ENCODE measurements at places on chromosomes 3 and 15.

DNA sequence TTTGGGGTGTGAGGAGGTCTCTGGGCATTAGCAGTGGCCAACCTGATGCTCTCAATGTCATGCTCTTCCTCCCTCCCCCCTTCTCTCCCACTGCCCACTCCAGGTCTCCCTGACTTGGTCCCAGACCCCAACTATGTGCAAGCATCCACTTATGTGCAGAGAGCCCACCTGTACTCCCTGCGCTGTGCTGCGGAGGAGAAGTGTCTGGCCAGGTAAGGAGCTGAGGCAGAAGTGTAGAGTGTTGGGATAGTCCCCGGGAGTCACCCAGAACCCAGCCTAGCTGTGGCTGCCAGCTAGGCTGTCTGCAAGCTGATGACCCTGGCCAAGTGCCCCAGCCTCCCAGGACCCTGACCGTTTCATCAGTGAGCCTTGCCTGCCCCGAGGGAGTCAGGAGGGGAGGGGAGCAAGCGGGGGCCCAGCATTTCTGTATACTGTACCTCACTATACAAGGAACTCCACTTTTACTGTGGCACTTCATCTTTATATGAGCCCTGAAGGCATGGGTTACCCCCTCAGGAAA lies 16.5 kb downstream of the LOXL1 start:
- DNase-seq: no peak

DNA sequence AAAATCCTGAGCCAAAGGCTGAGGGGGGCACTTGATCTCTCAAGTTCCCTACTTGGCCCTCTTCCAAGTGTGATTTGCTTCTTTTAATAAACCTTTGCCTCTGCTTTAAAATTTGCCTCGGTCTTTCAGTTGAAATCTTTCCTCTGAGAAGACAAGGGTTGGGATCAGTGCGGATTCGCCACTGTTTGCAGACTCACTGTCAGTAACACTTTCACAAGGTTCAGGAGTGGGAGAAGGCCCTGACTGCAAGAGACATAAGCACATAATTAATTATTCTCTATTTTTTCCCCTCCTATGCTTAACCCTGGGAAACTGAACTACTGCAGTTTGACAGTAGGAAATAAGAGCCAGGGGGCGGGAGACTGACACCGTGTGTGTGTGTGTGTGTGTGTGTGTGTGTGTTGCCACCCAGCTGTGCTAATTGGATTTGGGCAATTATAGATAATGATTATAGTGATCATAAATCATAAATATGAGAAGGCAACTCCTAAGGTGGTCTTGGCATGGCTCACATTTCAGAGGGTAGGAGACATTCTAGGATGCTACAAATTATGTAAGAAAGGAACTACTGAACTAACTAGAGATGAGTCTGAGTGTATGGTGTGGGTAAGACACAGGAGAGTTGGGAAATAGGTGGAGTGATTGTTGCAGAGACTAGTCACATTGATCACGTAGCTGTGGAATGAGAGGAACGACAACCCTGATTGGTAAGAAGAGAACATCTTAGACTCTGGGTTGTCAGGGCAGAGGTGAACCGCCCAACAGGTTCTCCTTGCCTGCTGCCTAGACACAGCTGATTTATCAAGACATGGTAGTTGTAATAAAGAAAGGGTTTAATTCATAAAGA lies 5.5 kb upstream of the ZNF662 start:
- no peak for DNase-seq

GRCh38 chr3:39548282-39548681 lies 80.8 kb downstream of the MOBP start:
- no peak for DNase-seq

- DNase-seq: no peak
These were observed 53.2 kb downstream of the LIPC start for GRCh38 chr15:58484791-58485600.

GRCh38 chr3:120153294-120153693 lies 59.0 kb upstream of the GSK3B start:
- peak; percentile 80 for DNase-seq

- peak; percentile 98 for DNase-seq
These were observed 223.4 kb upstream of the IL12A start for GRCh38 chr3:159765030-159765859.

- no peak for DNase-seq
These were observed 36.5 kb downstream of the TM4SF18 start for GRCh38 chr3:149296972-149297371.

DNA sequence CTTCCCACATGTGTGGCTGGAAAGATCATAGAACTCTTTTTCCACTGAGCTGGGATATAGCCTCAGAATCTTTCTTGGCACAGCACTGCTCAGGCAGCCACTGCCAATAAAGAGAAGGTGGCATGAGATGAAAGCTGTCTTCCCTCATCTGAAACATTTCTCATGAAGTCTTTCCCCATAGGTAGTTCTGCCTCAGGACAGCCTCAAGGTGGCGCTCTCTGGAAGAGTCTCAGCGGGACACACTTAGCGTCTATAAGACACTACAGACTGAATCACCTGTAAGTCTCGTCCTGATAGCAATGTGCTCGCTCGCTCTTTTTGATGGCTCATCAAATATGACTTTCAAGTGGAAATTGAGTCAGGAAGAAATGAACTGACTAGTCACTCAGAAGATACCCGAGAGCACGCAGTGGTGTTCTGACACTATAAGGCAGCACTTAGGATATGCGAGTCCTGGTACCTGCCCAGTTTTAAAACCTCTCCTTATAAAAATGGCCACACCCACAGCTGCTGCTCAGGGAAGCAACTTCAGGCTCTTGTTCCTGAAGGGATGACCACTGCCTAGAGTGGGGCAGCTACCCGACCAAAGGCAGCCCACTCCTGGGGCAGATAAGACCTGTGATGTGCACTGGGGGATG lies 269.5 kb downstream of the SUCLG2 start:
- peak; percentile 54 for DNase-seq

GRCh38 chr15:48177383-48177765 lies 721 bp downstream of the MYEF2 start:
- DNase-seq: peak; percentile 42

DNA sequence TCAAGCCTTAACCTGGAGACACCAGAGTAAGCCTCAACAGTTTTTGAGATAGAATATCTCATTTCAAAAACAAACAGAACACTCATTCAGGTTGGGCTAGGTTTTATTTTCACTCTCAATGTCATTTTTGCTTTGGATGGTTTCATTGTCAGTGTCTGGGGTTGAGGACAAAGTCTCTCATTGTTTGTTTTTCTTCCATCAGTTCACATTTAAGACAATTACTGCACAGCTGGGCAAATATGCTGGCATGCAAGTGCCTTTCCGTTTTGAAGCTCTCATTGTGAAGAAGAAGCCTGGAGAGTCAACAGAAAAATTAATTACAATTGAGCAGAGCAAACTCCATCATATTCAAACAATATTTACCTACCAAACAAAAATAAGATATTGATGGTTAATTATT lies 1050.0 kb downstream of the TBL1XR1 start:
- no peak for DNase-seq

DNA sequence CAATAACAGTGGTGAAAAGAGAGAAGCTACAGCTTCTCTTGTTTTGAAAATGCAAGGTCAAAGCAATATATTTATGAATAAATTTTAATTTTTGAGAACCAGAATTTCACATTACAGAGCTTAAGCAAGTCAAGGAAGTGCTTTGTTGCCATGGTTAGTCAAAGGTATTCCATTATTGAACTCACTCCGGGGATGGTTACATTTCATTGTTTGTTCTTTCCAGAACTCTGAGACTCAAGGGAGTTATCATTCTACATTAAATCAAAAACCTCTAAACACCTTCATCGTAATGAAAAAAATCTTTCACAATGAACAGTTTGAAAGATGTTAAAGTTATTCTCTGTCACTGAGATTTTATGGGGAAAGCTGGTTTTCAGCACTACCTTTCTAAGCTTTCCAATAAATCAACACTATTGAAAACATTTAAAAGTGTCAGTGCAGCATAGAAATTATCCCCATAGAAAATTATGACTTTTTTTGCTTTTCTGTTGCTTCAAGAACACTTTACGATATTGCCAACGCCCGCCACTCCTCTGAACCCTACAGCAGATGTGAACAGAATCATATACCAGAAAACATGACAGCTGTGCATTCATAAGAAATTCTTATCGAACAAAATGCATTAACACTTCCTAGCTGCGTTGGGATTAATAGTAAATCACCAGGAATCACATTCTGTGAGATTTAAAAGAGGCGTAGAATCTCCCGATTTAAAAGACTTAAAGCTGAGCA lies 83.0 kb downstream of the OTOL1 start:
- DNase-seq: no peak

GRCh38 chr3:140733623-140734022 lies 55.8 kb downstream of the TRIM42 start:
- DNase-seq: no peak
